Regular cardiac myocyte (primary cell): ENCODE measurements at places on chromosomes 1 and 21. TPM values are rescaled to one million over a fixed set of nuclear protein-coding genes. Genes with fewer than 3 reads are reported as not detected.

PTPRU gene
- 5.0 and 9.3 TPM in 2 replicates for total RNA-seq

LMOD1 gene
- 3.1 and 25.7 TPM in 2 replicates for total RNA-seq

TEX38 gene
- not detected in 2 replicates for total RNA-seq

SAMD11 gene
- 4.5 and 5.8 TPM in 2 replicates for total RNA-seq

ECM1 gene
- total RNA-seq: 8.2 and 13.8 TPM in 2 replicates

SLC44A5 gene
- 0.38 and 0.56 TPM in 2 replicates for total RNA-seq

CXADR gene
- total RNA-seq: 0.58 and 1.7 TPM in 2 replicates

OR2M3 gene
- not detected in 2 replicates for total RNA-seq

COL16A1 gene
- total RNA-seq: 14.2 and 97.5 TPM in 2 replicates

SLAMF1 gene
- total RNA-seq: not detected in 2 replicates

TRIM63 gene
- under 0.01 TPM in 1 of 2 replicates, not detected in the other for total RNA-seq

PUSL1 gene
- 8.7 and 22.8 TPM in 2 replicates for total RNA-seq

ZNF124 gene
- total RNA-seq: 41.8 and 69.6 TPM in 2 replicates

LRRC38 gene
- 0.28 and 0.77 TPM in 2 replicates for total RNA-seq

KLF17 gene
- under 0.01 and 0.19 TPM in 2 replicates for total RNA-seq

FCAMR gene
- total RNA-seq: under 0.01 TPM in 1 of 2 replicates, not detected in the other

F11R gene
- total RNA-seq: 24.7 and 44.3 TPM in 2 replicates

TNFRSF4 gene
- total RNA-seq: not detected in 2 replicates

FCN3 gene
- total RNA-seq: not detected in 2 replicates

KCNJ15 gene
- total RNA-seq: 0.38 and 1.7 TPM in 2 replicates

SH2D1B gene
- total RNA-seq: not detected in 2 replicates

TIE1 gene
- 4.2 and 6.3 TPM in 2 replicates for total RNA-seq

UMODL1 gene
- under 0.01 TPM in 1 of 2 replicates, not detected in the other for total RNA-seq

HCN3 gene
- total RNA-seq: 0.19 and 0.85 TPM in 2 replicates
